ENCODE measurements at places on chromosomes 7 and 10. TPM values are rescaled to one million over a fixed set of nuclear protein-coding genes. Genes with fewer than 3 reads are reported as not detected.

DNA sequence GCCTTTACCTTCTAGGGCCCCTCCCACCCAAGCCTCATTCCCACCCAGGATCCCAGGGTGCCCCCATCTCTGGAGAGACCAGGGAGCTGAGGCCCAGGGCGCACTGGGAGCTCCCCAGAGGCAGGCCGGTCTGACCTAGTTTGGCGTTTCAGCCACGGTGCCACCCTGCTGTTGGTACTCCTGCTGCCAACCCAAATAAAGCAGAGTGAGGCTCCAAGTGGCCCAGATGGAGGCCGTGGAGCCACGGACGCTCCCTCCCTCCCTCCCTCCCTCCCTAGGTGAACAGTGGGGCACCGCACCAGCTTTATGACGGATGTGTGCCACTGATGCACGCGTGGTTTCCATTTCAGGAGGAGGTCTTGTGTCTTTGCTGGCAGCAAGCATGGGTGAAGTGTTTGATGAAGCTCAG, 1.8 kb downstream of the INPP5A start:
- H3K4me3 ChIP-seq: no peak overlapping the region
- no peaks in the 10 kb centered on the region for H3K27me3 ChIP-seq
- H3K4me1 ChIP-seq: no peaks in the 10 kb centered on the region
- DNase-seq: no peak

- DNase-seq: no peak
- peak overlapping the region; percentile 57 for H3K27ac ChIP-seq
- no peaks in the 10 kb centered on the region for H3K27me3 ChIP-seq
Measured at GRCh38 chr7:38229386-38229785, 44.0 kb downstream of the TARP start.

DNA sequence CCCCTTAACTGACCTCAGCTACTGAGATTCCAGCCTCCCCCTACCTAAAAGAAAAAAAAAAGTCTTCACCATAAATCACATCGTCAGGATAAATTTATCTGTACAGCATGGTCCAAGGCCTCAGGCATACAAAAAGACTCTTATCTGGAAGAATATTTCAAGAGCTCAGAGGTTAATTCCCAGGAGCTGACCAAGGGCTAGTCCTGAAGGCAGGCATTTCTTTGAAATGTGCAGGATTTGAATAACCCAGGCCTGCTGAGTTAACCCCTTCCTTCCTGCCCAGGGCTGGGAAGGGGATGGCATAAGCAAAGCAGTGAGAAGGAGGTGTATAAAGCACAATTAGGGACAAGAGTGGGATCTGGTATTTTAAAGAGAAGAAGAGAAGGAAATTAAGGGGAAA, 111.2 kb downstream of the RNLS start:
- no peaks in the 10 kb centered on the region for H3K27me3 ChIP-seq
- H3K4me1 ChIP-seq: no peaks in the 10 kb centered on the region
- no peak overlapping the region for H3K4me3 ChIP-seq
- DNase-seq: no peak
- no peak overlapping the region for H3K27ac ChIP-seq
- no peaks in the 10 kb centered on the region for H3K36me3 ChIP-seq

GRCh38 chr10:104937567-104937966, 296.5 kb downstream of the SORCS3 start:
- no peak overlapping the region for H3K27ac ChIP-seq
- H3K27me3 ChIP-seq: no peaks in the 10 kb centered on the region
- H3K36me3 ChIP-seq: no peaks in the 10 kb centered on the region

GRCh38 chr7:2967253-2967652, 76.4 kb downstream of the CARD11 start:
- no peak overlapping the region for H3K4me3 ChIP-seq
- no peaks in the 10 kb centered on the region for H3K27me3 ChIP-seq
- no peaks in the 10 kb centered on the region for H3K4me1 ChIP-seq
- no peaks in the 10 kb centered on the region for H3K36me3 ChIP-seq
- no peak overlapping the region for H3K27ac ChIP-seq

DNA sequence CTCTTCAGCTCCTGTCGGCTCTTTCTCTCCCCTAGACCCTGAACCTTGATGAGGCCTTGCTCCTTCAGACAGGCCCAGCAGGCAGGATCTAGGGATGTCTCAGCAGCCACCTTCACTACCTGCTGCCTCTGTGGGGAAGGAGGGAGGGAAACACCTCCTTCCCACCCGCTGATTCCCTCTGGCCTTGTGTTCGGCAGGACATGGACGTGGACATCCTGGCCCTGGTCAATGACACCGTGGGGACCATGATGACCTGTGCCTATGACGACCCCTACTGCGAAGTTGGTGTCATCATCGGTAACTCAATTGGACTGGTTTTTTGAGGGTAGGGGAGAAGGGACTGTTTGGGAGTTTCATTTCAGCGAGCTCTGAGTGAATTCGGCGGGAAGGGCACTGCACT, 20.3 kb downstream of the HKDC1 start:
- no peaks in the 10 kb centered on the region for H3K4me1 ChIP-seq
- no peak for DNase-seq
- H3K4me3 ChIP-seq: no peak overlapping the region

DNA sequence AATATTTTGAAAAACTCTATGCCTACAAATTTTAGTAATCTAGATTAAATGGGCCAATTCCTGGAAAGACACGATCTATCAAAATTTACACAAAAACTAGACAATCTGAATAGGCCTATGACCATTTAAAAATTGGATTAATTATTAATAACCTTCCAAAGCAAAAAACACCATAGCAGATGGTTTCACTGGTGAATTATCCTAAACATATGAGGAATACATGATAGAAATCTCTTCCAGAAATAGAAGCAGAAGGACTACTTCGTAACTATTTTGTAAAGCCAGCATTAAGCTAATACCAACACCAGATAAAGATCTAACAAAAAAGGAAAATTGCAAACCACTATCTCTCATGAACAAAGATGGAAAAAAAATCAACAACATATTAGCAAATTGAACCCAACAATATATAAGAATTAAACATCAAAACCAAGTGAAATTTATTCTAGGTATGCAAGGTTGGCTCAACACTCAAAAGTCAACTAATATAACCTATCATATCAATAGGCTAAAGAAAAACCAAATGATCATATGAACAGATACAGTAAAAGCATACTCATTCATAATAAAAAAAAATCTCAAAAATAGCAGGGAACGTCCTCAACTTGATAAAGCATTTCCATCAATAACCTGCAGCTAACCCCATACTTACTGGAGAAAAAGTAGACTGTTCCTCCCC, 16.3 kb downstream of the WASL start:
- no peaks in the 10 kb centered on the region for H3K36me3 ChIP-seq
- DNase-seq: no peak
- H3K27ac ChIP-seq: no peak overlapping the region
- no peaks in the 10 kb centered on the region for H3K27me3 ChIP-seq
- H3K4me1 ChIP-seq: no peaks in the 10 kb centered on the region

AKR1C8 gene
- polyA plus RNA-seq: 0.06 TPM

ZRANB1 gene
- 17.0 TPM for polyA plus RNA-seq

MRPL32 gene
- 82.6 TPM for polyA plus RNA-seq

ADAM12 gene
- 0.45 TPM for polyA plus RNA-seq

CUZD1 gene
- polyA plus RNA-seq: 3.2 TPM

ANKRD1 gene
- polyA plus RNA-seq: 0.61 TPM

FBXO24 gene
- not detected for polyA plus RNA-seq

ASB4 gene
- 0.38 TPM for polyA plus RNA-seq

CALML5 gene
- polyA plus RNA-seq: not detected

DNAJC12 gene
- polyA plus RNA-seq: 5.8 TPM

Data from small intestine (tissue), 16 donors.